SHP77 treated with DMSO at 0.1 percent for 48 hours (cell line): ENCODE measurements at places on chromosomes 2 and 18.

GRCh38 chr2:97747285-97747684 is 33.9 kb downstream of the ZAP70 start:
- DNase-seq, result no peak

DNA sequence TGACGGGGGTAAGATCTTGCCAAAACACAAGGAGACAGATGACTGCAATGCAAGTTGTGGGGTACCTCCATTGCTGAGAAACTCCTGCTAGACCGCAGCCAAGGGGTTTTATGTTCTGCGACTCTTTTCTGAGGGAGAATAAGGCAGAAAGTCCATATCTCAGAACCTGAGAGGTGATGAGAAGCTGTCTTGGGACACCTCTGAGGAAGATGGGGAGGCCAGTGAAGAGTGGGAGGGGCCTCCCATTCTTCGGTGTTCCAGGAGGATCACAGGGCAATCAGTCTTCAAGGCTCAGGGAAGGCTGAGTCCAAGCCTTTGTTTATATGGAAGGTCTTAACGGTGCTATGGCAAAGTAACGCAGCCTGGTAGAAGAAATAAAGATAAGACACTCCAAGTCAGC is 18.0 kb downstream of the CYP27A1 start:
- DNase-seq, result no peak

DNA sequence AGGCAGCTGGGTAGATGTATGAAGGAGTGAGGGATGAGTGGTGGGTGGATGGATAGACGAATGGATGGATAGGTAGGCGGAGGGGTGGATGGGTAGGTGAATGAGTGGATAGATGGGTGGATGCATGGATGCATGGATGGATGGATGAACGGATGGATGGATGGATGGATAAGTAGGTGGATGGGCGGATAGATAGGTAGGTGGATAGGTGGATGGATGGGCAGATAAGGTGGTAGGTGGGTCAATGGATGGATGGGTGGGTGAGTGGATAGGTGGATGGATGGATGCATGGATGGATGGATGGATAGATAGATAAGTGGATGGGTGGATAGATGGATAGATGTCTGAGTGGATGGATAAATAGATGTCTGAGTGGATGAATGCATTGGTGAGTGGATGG is 30.1 kb downstream of the MLPH start:
- no peak for DNase-seq

- no peak for DNase-seq
Observed at GRCh38 chr2:204108781-204109295, 172.3 kb downstream of the ICOS start.

DNA sequence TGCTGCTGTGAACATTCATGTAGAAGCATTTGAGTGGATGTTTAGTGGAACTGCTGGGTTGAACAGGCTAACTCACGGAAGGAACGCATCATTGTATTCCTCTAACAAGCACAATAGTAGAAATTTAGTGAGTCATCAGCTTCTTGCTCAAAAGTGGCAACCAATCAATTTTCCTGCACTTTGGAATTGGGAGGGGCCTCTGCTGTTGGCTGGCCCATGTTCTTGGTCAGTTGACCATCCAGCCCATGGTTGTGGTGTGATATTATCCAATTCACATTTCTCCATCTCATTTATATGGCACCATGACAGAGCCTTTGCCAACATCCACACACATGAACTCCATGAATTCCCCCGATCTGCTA is 95.0 kb downstream of the TNFRSF11A start:
- no peak for DNase-seq

DNA sequence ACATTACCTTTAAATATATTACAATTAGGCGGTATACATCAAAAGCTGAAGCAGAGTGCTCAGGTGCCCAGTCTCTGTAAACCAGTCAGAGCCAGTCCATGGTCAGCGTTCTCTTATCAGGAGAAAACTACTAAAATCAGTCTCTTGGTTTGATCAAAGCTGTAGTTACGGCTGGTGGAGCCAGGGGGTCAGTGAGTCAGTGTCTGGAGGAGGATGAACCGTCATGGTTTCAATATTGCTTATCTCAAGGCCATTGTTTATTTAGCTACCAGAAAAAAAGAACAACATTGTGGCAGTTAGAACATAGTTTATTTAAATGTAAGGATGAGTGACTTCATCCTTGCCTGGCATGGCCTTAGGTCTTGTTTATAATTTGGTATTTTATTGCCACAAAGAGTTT is 71.3 kb upstream of the NYAP2 start:
- DNase-seq, result no peak

DNA sequence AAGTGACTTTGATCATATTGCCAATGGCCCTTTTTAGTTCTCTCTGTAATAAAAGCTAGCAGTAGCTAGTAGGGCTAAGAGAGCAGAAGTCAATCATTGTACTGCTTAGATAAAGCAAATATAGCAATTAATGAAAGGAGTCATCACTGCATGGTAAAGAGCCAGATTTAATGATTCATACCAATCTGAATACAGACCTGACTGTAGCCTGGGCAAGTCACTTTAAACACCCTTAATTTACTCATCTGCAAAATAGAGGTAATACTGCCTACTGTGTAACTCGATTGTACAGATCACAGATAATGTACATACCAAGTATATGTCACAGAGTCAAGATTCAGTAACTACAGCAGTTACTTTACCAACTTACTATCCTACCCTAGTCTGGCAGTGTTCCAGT is 63.6 kb downstream of the ASXL2 start:
- no peak for DNase-seq

DNA sequence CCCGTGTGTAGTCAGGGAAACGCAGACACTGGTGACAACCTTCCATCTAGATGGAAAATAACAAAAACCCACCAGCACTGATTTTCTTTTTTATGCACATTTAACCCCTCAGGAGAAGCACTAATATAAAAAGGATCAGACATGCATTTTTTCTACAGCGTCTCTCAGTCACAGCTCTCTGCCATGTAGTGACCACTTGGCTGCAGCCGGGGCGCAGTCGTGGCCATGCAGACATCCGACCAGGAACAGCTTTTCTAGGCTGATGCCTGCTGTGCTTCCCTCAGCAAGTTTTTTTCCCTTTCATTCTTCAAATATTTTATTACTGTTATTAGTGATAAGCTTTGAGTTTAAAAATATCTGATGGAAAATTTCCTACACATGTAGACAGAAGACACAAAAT is 63.3 kb downstream of the MERTK start:
- DNase-seq, result no peak

GRCh38 chr2:108824316-108825070 is 37.9 kb downstream of the CCDC138 start:
- no peak for DNase-seq

DNA sequence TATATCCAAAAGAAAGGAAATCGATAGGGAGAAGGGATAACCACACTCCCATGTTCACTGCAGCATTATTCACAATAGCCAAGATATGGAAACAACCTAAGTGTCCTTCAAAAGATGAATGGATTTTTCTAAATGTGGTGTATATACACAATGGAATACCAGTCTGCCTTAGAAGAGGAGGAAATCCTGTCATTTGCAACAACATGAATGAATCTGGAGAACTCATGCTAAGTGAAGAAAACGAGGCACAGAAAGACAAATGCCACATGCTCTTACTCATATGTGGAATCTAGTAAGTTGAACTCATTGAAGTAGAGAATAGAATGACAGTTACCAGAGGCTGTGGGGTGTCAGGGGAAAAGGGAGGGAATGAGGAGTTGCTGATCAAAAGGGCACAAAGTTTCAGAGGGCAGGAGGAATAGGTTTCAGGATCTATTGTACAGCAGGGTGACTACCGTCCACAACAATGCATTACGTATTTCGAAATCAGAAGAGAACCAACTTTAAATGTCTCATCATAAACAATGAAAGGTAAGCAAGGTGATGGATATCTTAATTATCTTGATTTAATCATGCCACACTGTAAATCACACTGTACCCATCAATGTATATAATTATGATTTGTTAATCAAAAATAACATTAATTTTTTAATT is 46.1 kb downstream of the SIGLEC15 start:
- DNase-seq, result no peak

GRCh38 chr2:46955764-46956163 is 40.2 kb upstream of the MCFD2 start:
- DNase-seq, result no peak

- DNase-seq, result no peak
Observed at GRCh38 chr2:3007135-3007534, 370.5 kb downstream of the EIPR1 start.

DNA sequence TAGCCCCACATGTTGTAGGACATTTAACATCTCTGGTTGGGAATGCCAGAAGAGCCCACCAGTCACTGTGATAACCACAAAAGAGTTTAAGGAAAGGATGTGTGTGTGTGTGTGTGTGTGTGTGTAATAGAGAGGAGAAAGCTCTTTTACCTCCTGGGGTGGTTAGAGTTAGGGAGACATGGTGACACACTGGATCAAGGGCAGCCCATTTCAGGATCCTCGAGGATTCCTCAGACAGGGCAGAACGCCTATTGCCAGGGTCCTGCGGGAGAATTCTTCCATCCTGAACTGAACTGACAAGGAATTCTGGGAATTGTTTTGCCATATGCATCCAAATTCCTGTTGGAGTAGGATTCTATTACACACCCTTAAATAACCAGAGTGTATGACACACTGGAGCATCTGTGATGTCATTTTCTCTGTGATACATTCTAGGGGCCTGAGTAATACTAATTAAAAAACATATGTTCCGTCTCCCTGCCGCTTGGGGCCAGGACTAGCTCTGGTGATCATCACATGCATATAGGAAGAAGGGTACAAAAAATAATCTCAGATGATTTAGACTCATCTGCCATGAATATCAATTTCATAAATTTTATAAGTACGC is 156.4 kb upstream of the MMADHC start:
- no peak for DNase-seq

DNA sequence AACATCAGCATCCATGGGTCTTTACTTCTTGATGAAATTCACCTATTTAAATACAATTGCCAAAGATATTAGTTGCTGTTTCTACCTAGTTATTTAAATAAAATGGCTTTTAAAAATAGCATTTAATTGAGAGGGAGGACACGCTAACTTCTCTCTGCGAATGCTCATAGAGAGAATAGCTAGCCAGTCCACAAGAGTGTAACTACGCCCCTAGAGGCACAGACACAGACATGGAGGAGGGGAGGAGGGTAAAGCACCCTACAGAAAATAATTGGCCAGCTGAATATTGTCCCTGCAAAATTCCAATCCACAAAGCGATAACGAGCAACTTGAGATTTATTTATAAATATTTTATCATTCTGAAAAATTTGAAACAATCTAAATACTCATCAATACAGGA is 97.0 kb upstream of the PAPOLG start:
- DNase-seq, result peak; percentile 19

- DNase-seq, result peak; percentile 36
Observed at GRCh38 chr2:190980630-190981209, 33.3 kb downstream of the STAT1 start.
